ENCODE measurements at places on chromosomes 16 and 17.

DNA sequence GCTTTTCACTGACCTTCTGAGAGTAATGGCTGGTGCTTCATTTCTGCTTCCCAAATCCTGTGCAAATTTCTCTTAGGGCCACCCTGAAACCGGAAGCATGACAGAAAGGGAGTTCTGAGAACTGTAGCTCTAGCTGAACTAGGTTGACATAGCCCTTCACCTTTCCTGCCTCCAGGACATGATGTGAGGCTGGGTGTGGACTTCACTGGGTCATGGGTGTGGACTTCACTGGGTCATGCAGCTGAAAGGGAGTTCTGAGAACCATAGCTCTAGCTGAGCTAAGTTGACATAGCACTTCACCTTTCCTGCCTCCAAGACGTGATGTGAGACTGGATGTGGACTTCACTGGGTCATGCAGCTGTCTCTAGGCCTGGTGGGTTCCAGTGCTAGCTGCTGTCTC is 54.3 kb upstream of the NLRP1 start:
- DNase-seq = no peak

GRCh38 chr17:40538019-40538935 is 27.0 kb downstream of the CCR7 start:
- no peak for DNase-seq

- DNase-seq = no peak
Measured at GRCh38 chr17:29933379-29933778, 3.4 kb upstream of the SSH2 start.

GRCh38 chr16:16924613-16925012 is 545.7 kb downstream of the NPIPA7 start:
- no peak for DNase-seq

GRCh38 chr17:6110592-6110991 is 40.4 kb downstream of the WSCD1 start:
- DNase-seq = no peak

- DNase-seq = no peak
Measured at GRCh38 chr17:5820721-5821456, 236.6 kb upstream of the NLRP1 start.

GRCh38 chr16:51408357-51408756 is 257.3 kb upstream of the SALL1 start:
- no peak for DNase-seq

DNA sequence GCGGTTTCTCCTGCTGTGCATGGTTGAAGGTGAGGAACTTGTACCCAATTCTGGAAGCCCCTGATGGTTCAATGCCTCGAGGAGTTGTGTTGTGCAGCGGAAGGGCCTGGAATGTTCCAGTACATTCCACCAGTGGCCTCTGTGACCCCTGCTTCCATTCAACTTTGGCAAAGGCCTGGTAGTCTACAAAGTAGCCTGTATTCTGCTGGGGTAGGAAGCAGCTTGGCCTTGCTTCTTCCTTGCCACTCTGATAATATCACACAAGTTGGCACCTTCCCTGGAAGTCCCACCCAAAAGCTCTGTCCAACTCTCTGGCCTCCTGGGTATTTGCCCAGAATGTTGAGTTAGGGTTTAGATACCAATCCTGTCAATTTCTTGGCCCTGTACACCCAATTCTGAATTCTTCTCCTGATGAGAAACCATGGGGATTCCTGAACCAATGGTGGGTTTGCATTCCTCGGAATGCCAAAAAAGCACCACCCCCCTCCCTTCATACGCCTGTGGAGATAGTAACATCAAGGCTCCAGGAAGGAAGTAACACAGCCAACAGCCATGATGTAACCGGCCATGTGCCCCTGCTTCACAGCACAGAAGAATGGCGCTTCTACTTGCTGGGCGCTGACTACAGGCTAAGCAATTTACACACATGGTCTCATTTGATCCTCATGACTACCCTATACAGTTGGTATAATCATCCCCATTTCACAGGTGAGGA is 11.8 kb upstream of the FAM117A start:
- DNase-seq = no peak

- DNase-seq = no peak
Measured at GRCh38 chr16:15749371-15749770, 99.3 kb downstream of the NDE1 start.

GRCh38 chr16:87119168-87119567 is 198.0 kb downstream of the C16orf95 start:
- no peak for DNase-seq

GRCh38 chr17:17408236-17408794 is 68.5 kb upstream of the MED9 start:
- DNase-seq = no peak

DNA sequence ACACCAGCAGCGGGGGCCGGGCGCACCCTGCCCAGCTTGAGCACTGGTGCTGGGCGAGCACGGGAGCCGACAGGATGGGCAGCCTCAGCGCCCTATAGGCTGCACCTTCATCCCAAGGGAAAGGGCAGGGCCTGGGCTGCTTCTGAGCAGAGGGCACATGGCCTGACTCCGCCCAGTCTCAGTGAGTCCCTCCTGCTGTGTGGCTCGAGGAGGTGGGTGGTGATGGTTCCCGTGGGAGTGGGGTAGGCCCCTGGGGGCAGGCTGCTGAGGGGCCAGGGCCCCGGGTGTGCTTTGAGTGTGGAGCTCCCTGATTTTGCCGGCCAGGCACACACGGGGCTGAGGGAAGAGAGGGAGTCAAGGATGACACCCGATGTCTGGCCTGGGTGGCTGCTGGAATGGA is 37.9 kb downstream of the TSC2 start:
- no peak for DNase-seq

All from amniotic stem cell (primary cell).